ENCODE measurements at places on chromosomes 6 and 20.

DNA sequence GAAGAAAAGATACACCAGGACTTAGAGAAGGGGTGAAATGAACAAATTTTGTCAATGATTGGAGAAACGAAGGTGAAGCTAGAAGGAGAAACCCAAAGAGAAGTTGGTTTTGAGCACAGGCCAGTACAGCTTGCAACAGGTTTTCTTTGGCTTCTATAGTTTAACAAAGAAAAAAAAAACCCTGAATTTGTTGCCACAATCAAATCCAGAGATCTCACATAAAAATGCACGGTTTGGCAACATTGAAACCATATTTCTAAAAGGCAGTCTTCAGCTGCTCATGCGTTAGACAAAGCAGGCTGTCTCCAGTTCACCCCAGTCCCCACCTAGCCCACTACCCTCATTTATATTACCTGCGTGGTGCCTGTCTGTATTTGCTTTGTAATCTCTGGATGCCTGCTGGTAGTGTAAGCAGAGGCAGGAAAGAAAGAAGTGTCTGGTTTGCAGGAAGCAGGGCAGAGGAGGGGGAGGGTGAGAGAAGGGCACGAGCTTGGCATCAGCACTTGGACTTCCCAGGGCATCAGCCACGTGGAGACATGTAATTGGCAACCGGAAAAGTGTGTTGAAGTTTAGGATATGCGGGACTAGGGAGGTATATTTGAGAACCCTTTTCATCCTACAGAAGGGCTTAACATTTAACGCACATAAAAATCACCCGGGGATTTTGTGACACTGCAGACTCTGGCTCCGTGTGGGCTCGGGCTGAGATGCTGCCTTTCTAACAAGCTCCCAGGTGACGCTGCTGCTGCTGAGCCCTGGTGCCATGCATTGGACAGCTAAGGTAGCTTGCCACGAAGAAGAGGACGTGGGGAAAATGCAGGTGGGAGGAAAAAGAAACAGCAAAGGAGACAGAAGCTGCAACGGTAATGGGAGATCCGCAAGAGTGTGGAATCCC is 14.4 kb downstream of the PFDN4 start:
- DNase-seq, result no peak

DNA sequence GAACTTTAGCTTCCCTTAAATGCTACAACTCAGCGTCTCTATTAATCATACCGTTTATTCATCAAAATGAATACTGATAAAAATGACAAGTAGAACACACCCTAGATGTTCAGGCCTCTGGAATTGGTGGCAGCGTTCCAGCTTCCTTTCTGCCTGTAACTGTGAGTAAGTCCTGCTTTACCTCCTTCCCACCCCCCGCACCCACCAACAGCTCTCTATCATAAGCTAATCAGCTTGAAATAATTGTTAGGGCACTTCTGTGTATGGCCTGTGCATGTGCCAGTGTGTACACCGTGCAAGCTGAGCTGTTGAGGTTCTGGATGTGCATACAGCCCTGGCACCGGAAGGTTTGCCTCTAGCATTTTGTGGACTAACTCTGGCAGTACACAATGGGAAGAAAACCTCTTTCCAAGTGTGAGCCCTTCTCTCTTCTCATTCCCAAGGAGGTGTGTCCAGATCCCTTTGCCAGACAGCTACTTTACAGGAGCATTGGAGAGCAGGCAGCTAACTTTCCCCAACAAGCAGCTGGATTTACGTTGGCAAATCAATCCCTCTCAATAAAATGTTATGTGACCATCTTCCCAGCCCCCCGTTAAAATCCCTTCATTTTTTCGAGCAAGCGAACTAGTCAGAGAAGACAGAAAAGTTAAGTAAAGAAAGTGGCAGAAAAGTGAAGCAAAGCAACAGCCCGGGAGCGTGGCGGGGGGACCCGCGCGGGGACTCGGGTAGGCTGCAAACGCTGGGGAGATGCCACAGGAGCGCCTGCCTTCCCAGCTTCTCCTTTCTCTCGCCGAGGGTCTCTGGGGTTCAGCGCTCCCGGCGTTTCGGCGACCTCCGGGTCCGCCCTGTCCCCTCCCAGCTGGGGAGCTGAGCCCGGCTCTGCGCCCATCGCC is 803 bp upstream of the ADGRG6 start:
- no peak for DNase-seq

DNA sequence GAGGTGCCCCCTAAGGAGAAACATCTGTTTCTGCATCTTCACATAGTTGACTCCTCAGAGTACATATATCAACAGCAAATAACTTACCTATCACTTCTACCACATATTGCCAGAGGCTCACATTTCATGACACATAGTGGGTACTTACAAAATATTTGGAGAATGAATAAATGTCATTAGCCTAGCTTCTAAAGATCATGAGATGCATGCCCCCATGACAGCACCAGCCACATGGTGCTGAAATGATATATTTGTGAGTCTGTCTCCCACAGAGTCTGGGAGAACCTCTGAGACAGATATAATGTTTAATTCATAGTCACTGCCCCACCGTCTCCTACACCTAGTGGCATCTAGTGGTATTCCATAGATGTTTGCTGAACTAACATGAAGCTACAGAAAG is 555.6 kb downstream of the KIF16B start:
- DNase-seq, result no peak

- DNase-seq, result no peak
Observed at GRCh38 chr6:143525356-143525755, 13.8 kb upstream of the FUCA2 start.

DNA sequence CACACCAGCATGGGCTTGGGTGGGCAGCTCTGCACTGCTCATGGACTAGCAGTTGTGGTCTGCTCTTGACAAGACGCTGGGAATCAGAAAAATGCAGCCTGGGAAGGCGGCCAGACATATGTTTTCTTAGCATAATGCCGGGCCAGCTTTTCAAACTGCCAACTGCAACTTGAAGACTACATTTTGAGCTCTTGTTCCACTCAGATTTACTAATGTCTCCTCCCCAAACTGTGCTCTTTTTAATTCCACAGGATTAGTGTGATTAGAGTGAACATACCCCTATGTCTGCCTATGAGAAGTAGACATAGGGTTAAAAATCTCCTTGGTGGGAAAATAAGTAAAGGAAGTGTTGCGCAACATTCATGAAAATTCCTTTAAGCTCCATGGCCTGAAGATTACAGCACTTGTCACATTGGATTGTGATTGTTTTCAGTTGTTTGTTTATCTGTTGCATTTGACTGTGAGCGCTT is 5.3 kb upstream of the FNDC1 start:
- DNase-seq, result no peak
